ENCODE measurements at places on chromosomes 4 and X. TPM values are rescaled to one million over a fixed set of nuclear protein-coding genes. Genes with fewer than 3 reads are reported as not detected.

CSAG3 gene
- not detected for polyA plus RNA-seq

PRDM5 gene
- polyA plus RNA-seq, result 3.0 TPM

ARHGEF38 gene
- 1.8 TPM for polyA plus RNA-seq

C4orf51 gene
- polyA plus RNA-seq, result not detected

KCND1 gene
- polyA plus RNA-seq, result 1.7 TPM
